ENCODE measurements at places on chromosomes 13 and 19.

GRCh38 chr13:50257646-50258045 is 242.4 kb downstream of the KCNRG start:
- DNase-seq, result no peak

GRCh38 chr19:15433519-15434069 is 14.8 kb upstream of the AKAP8L start:
- no peak for DNase-seq

GRCh38 chr13:109224033-109224432 is 562.4 kb downstream of the IRS2 start:
- DNase-seq, result no peak

DNA sequence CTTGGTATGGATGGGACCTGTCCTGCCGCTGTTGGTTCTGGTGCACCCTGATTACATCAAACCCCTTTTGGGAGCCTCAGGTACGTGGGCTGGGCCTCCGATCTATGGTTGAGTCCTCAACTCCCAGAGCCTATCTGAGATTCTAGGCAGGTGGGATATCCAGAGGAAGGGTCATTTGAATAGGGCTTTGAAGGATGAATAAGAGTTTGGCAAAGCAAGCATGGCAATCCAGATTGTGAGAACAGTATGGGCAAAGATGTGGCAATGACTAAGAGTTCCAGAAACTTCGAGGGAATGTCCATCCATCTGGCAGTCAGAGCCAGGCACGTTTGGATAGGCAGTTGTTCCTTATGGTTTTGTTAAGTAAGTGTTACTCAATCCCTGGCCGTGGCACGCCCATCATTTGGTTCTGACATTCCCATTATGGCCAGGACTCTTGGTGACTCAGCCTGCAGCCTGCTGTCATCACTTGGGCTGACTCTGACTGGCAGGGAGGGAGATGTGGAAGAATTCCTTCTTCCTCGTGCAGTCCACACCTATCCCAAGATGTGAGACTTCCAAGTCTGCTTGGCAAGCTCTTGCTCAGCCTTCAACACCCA is 21.5 kb downstream of the CYP4F22 start:
- DNase-seq, result no peak

DNA sequence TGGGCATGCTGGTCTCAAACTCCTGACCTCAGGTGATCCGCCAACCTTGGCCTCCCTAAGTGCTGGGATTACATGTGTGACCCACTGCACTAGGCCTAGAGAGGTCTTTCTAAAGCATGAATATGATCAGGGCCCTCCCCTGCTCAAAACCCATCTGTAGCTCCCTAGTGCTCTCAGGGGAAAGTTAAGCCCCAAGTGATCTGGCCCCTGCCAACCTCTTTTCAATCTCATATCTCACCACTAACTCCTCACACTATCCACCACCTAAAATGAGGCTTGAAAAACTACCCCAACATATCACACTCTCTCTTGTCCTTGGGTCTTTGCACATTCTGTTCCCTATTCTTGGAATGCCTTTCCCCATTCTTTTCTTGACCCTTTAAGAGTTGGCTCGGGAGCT is 2.0 kb upstream of the DMWD start:
- DNase-seq, result no peak

DNA sequence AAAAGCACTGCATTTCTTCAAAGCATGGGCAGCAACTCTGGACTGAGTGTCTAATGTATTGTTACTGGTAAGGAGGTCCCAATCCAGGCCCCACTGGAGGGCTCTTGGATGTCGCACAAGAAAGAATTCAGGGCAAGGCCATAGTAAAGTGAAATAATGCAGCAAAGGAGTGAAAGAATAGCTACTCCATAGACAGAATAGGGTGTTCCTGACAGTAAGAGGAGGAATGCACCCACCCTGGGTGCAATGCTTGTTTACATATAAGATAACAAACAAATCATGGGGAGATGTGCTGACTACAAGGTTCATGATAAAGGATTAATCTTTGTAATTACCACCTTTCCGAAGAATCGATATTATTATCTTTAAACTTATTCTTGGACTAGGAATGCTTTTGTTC is 58.8 kb upstream of the ABCC4 start:
- no peak for DNase-seq

GRCh38 chr13:77492982-77493381 is 42.5 kb upstream of the SCEL start:
- DNase-seq, result no peak

DNA sequence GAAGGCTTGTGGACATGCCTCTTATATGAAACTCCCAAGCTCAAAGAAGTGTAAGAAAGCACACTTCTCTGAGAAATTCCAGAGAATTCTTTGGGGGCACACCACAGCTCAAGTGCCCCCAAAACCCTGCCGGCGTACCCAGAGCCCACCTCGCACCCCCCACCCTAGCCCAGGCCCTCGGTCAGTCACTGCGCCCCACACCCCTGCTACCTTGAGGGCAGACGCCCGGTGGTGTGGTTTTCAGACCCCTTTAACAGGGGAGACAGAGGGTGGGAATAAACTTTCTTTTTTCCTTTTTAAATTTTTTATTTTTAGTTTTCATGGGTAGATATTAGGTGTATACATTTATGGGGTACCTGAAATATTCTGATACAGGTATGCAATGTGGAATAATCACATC is 29.5 kb downstream of the PEPD start:
- DNase-seq, result no peak

DNA sequence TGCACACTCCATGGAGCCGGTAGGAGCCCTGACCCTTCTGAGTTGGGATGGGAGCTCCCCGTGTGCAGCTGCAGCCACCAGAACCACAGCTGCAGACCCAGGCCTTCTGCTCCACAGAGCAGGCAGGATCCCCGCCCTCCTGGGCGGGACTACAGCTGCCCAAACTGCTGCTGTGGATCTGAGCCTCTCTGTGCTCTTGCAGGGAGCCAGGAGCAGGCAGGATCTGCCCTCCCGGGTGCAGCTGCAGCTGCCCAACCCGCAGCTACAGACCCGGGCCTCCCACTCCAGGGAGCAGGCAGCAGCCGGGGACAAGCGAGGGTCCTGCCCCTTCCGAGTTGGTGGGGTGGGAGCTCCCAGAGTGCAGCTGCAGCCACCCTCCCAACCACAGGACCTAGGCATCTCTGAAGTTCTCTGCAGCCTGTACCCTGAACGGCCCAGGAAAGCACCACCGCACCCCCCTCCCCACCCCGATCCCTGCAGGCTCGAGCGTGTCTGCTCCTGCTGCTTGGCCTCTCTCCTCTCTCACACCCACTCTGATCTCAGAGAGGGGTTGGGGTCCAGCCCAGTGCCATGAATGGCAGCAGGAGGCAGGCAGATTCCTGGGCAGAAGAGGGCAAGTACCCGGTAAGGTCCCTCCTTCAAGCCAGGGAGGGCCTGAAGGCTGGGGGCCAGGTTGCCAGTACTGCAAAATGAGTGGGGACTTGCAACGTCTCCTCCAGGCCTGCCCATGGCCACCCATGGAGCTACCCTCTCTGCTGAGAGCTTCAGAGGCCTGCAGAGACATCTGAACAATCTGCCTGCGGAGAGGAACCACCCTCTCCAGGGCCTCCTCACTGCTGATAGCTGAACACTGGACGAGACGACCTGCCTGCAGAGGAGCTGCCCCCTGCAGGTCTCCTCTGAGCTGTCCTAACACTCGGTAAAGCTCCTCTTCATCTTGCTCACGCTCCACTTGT is 16.4 kb upstream of the EMP3 start:
- DNase-seq, result no peak

DNA sequence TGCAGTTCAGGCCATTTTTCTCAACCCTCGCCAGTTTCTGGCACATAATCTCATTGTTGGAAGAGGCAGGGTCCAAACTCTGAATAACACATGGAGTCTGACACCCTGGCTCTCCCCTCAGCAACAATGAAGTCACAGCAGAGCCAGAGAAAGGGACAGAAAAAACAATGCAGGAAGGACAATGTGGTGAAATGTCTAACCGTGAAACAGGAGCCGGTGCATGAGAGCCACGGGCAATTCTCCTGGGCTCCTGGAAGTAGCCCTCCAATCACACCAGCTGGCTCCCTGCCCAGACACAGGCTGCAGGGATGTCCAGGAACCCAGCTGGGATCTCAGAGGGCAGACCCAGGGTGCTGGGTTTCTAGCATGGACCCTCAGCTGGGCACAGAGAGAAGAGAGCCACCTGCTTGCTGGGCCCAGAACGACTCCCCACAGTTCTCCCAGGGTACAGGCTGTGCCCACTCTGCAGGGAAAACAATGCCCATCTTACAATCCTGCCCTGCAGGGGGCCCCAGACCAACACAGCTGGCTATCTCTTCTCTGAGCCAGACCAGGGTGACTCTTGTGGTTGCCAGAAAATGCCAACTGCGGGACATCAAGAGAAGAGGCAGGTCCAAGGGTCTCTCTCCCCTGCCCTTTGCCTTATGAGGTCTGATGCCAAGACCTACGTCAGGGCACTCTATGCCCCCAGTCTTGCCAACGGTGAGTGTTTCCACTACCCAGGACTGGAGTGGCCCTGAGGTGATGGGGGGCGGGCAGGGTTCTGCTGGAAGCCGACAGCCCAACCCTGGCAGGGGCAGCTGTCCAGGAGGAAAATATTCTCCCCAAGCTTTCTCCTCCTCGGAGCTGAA is 64.5 kb downstream of the CEBPG start:
- DNase-seq, result no peak
